Heart left ventricle (tissue), 16 donors: ENCODE measurements at places on chromosomes 13 and 19. TPM values are rescaled to one million over a fixed set of nuclear protein-coding genes. Genes with fewer than 3 reads are reported as not detected.
A peak's percentile ranks its signal among the peaks of the same experiment; 100 is the strongest.

DNA sequence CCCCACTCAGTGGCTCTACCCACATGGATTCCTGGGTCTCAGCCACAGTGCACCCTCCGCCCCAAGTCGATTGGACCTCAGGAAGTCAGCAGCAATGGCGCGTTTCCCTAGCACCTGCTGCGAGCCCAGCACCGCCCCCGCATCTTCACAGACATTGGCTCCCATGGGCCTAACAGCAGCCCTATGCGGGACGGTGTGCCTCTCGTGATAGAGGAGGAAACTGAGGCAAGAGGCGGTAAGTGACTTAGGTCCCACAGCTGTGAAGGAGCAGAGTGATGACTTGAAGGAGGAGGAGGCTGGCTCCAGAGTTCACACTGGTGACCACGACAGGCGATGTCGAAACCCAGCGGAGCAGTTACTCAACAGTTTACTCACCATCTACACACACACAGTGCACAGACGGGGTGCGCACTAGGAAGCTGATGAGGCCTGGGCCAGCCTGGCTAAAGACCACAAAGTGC, 104.5 kb upstream of the SOX1 start:
- H3K36me3 ChIP-seq: no peaks in the 10 kb centered on the region
- no peak for DNase-seq
- no peaks in the 10 kb centered on the region for H3K4me1 ChIP-seq
- H3K4me3 ChIP-seq: no peak overlapping the region

FAM83E gene
- not detected for total RNA-seq

DNA sequence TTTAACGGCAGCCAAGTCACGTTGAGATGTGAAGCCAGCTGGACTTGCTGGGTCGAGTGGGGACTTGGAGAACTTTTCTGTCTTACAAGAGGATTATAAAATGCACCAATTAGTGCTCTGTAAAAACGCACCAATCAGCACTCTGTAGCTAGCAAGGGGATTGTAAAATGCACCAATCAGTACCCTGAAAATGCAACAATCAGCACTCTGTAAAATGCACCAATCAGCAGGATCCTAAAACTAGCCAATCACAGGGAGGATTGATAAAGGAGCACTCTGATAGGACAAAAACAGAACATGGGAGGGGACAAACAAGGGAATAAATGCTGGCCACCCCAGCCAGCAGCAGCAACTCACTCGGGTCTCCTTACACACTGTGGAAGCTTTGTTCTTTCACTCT, 337.6 kb upstream of the SLITRK5 start:
- H3K4me1 ChIP-seq: no peaks in the 10 kb centered on the region
- H3K27ac ChIP-seq: no peak overlapping the region
- no peak for DNase-seq

KLF2 gene
- 45.0 TPM for total RNA-seq

IGSF23 gene
- total RNA-seq: 3.5 TPM

GRCh38 chr13:108272333-108272732, 2.8 kb downstream of the TNFSF13B start:
- no peaks in the 10 kb centered on the region for H3K27me3 ChIP-seq
- H3K4me1 ChIP-seq: peaks cover 27% of the 10 kb centered on the region
- H3K27ac ChIP-seq: no peak overlapping the region

- H3K4me3 ChIP-seq: no peak overlapping the region
- H3K36me3 ChIP-seq: no peaks in the 10 kb centered on the region
- H3K4me1 ChIP-seq: peaks cover 18% of the 10 kb centered on the region
- no peak overlapping the region for H3K27ac ChIP-seq
Measured at GRCh38 chr13:71240911-71241310, 626.1 kb downstream of the DACH1 start.

- H3K27ac ChIP-seq: peak overlapping the region; percentile 23
- H3K36me3 ChIP-seq: no peaks in the 10 kb centered on the region
Measured at GRCh38 chr13:32047088-32047487, 15.5 kb downstream of the FRY start.

PLPPR3 gene
- total RNA-seq: not detected

GRCh38 chr13:73259061-73260017, 200.5 kb downstream of the KLF5 start:
- H3K27me3 ChIP-seq: no peaks in the 10 kb centered on the region
- no peak for DNase-seq

MCEMP1 gene
- 1.4 TPM for total RNA-seq

- H3K36me3 ChIP-seq: peaks cover 3% of the 10 kb centered on the region
- H3K27me3 ChIP-seq: no peaks in the 10 kb centered on the region
- no peak overlapping the region for H3K4me3 ChIP-seq
- H3K27ac ChIP-seq: no peak overlapping the region
Measured at GRCh38 chr13:73720216-73720840, 413.9 kb downstream of the KLF12 start.

CAMSAP3 gene
- total RNA-seq: 3.7 TPM

- no peak for DNase-seq
- H3K36me3 ChIP-seq: no peaks in the 10 kb centered on the region
- H3K4me3 ChIP-seq: no peak overlapping the region
- H3K27ac ChIP-seq: no peak overlapping the region
- no peaks in the 10 kb centered on the region for H3K4me1 ChIP-seq
Measured at GRCh38 chr13:33383724-33384577, 98.4 kb upstream of the STARD13 start.

- no peaks in the 10 kb centered on the region for H3K36me3 ChIP-seq
- H3K27me3 ChIP-seq: no peaks in the 10 kb centered on the region
- no peak for DNase-seq
- peaks cover 30% of the 10 kb centered on the region for H3K4me1 ChIP-seq
Measured at GRCh38 chr19:17846146-17846545, 1.6 kb downstream of the JAK3 start.

GRCh38 chr19:30135093-30135757, 193.2 kb downstream of the URI1 start:
- no peaks in the 10 kb centered on the region for H3K4me1 ChIP-seq
- H3K27me3 ChIP-seq: no peaks in the 10 kb centered on the region
- DNase-seq: no peak
- no peaks in the 10 kb centered on the region for H3K36me3 ChIP-seq

GRCh38 chr19:55652311-55653128, 2.3 kb upstream of the U2AF2 start:
- H3K27ac ChIP-seq: no peak overlapping the region
- H3K36me3 ChIP-seq: peaks cover 11% of the 10 kb centered on the region
- no peaks in the 10 kb centered on the region for H3K27me3 ChIP-seq

DNA sequence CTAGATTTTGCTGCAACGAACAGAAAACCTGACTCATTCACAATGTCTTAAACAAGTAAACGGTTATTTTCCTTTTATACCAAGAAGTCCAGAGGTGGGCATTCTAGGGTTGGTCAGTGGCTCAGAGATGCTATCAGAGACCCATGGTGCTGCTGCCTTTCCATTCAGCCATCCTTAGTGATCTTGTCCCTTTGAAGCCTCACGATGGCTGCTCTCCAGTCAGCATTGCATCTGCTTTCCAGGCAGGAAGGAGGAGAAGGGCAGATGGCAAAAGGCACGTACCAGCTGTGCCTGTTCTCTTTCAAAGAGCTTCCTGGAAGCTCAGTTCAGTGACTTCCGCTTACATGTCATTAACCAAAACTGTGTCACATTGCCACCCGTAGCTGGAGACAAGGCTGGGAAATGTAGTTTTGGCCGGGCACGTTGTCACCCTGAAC, 30.1 kb downstream of the WDFY2 start:
- no peaks in the 10 kb centered on the region for H3K27me3 ChIP-seq
- H3K4me3 ChIP-seq: peak overlapping the region; percentile 8
- DNase-seq: no peak
- no peak overlapping the region for H3K27ac ChIP-seq
- H3K36me3 ChIP-seq: no peaks in the 10 kb centered on the region
- H3K4me1 ChIP-seq: peaks cover 29% of the 10 kb centered on the region

PLVAP gene
- total RNA-seq: 24.5 TPM

LSM7 gene
- 47.8 TPM for total RNA-seq

- H3K27ac ChIP-seq: no peak overlapping the region
- no peaks in the 10 kb centered on the region for H3K27me3 ChIP-seq
- H3K36me3 ChIP-seq: no peaks in the 10 kb centered on the region
- H3K4me3 ChIP-seq: no peak overlapping the region
- DNase-seq: no peak
Measured at GRCh38 chr19:53019684-53020083, 6.0 kb downstream of the ERVV-1 start.

MYO1F gene
- 56.6 TPM for total RNA-seq

DNA sequence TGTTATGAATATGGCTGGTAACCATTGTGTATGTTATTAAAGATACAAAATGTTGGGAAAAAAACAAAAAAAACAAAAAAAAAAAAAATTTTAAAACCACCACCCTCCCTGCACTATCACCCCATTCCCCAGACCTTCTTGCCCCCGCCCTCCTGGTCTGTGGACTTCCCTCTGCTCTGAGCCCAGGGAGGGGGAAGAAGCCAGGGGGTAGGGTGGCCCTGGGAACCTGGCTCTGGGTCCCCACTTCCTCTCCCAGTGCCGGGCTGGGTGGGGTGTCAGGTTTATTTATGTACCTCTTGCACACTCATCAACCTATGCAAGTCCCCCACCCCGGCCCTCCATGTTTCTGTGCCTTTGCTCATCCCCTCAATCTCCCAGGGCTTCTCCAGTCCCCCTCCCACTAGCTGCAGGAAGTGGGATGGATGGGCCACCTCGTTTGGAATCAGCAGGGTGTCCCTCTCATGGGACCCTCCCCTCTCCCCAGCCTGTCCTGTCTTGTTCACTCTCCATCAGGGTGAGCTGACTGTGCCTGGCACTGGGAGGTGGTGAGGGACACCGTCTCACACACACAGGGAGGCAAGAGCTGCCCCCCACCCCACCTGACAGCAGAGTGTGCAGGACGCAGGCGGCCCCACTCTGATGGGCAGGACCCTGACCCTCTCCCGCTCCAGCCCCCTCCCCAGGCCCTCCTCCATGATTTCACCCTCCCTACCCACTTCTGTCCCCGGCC, 5.9 kb downstream of the PAF1 start:
- H3K4me1 ChIP-seq: peaks cover under 1% of the 10 kb centered on the region
- H3K27ac ChIP-seq: no peak overlapping the region
- no peak overlapping the region for H3K4me3 ChIP-seq
- no peak for DNase-seq
- H3K36me3 ChIP-seq: peaks cover 45% of the 10 kb centered on the region

DNA sequence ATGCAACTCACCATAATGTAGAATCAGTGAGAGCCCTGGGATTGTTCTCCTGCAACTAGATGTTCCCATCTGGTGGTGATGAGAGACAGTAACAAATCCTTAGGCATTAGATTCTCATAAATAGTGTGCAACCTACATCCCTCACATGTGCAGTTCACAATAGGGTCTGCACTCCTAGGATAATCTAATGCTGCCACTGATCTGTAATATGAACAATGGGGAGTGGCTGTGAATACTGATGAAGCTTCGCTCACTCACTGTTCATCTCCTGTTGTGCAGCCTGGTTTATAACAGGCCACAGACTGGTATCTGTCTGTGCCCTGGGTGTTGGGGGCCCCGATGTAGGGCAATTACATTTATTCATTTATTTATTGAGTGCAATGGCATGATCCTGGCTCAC, 86.9 kb downstream of the ZNF254 start:
- no peaks in the 10 kb centered on the region for H3K27me3 ChIP-seq
- no peaks in the 10 kb centered on the region for H3K4me1 ChIP-seq
- H3K36me3 ChIP-seq: no peaks in the 10 kb centered on the region
- H3K4me3 ChIP-seq: no peak overlapping the region
- no peak overlapping the region for H3K27ac ChIP-seq

DNA sequence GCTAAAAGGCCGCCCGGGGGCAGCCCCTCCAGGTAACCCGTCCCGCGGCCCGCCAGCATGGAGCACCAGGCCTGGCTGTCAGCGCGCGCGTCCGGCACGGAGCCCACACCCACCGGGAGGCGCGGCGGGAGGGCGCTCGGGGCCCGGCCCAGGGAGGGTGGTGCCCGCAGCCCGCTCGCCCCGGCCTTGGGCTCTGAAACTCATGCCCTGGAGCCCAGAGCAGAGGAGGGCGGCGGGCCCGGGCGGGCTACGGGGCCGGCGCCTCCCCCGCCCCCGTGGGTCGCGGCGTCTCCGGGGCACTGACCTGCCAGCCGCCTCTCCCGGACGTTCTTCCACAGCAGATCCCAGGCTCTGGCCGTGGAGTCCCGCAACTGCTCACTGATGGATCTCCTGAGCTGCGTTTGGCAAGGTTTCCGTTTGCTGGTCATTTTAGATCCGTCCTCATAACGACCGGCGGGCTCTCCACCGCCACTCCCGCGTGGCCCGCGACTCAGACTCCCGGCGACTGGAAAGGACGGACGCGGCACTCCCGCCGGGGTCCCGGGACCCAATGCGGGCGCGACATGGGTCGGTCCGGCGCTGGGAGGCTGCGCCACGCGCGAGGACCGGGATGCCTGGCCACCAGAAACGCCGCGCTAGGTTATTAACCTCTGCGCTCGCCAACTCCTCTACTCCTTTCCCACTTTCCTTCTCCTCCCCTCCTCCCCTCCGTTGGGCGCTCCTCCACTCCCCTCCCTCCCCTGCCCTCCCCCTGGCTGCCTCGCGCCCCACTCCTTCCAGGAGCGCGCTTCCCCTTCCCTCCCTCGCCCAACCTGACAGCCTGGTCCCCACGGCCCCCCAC, 64.7 kb upstream of the STARD13 start:
- H3K27me3 ChIP-seq: no peaks in the 10 kb centered on the region
- no peaks in the 10 kb centered on the region for H3K36me3 ChIP-seq

GRCh38 chr13:98348466-98349200, 171.6 kb upstream of the RNF113B start:
- no peak overlapping the region for H3K27ac ChIP-seq
- H3K4me1 ChIP-seq: peaks cover 11% of the 10 kb centered on the region
- no peak for DNase-seq
- H3K4me3 ChIP-seq: no peak overlapping the region
- H3K27me3 ChIP-seq: no peaks in the 10 kb centered on the region

GRCh38 chr13:45328661-45329111, 12.3 kb downstream of the TPT1 start:
- peaks cover 49% of the 10 kb centered on the region for H3K4me1 ChIP-seq
- peak overlapping the region; percentile 70 for H3K27ac ChIP-seq
- H3K27me3 ChIP-seq: no peaks in the 10 kb centered on the region

ZNF317 gene
- 9.1 TPM for total RNA-seq

DNA sequence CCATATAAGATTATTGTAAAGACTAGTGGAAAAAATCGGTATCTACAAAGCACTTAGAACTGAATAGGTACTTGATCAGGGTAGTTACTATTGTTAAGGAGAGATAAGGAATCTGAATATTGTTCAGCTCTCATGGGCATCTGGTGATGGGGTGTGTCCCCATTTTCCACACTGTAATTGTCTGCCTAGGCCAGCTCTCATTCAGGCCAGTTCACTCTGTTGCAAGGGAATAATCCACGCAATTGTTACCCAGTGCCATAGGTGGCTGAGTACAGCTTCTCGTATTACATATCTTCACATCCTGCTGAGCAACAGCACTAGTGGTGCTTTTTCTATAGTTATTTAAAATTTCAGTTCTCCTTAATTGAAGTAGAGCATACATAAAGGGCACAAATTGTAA, 45.6 kb upstream of the C13orf42 start:
- H3K27ac ChIP-seq: no peak overlapping the region
- no peaks in the 10 kb centered on the region for H3K4me1 ChIP-seq
- no peak overlapping the region for H3K4me3 ChIP-seq
- no peaks in the 10 kb centered on the region for H3K27me3 ChIP-seq

GRCh38 chr19:772730-773436, 22.0 kb downstream of the MISP start:
- no peak overlapping the region for H3K4me3 ChIP-seq
- no peaks in the 10 kb centered on the region for H3K27me3 ChIP-seq
- H3K36me3 ChIP-seq: no peaks in the 10 kb centered on the region
- H3K4me1 ChIP-seq: no peaks in the 10 kb centered on the region

KLK3 gene
- not detected for total RNA-seq

- no peaks in the 10 kb centered on the region for H3K4me1 ChIP-seq
- no peaks in the 10 kb centered on the region for H3K36me3 ChIP-seq
- no peak overlapping the region for H3K27ac ChIP-seq
- no peak overlapping the region for H3K4me3 ChIP-seq
Measured at GRCh38 chr13:107065036-107065435, 497.1 kb upstream of the ARGLU1 start.
